ENCODE measurements at places on chromosomes 4 and X.
A peak's percentile ranks its signal among the peaks of the same experiment; 100 is the strongest.

DNA sequence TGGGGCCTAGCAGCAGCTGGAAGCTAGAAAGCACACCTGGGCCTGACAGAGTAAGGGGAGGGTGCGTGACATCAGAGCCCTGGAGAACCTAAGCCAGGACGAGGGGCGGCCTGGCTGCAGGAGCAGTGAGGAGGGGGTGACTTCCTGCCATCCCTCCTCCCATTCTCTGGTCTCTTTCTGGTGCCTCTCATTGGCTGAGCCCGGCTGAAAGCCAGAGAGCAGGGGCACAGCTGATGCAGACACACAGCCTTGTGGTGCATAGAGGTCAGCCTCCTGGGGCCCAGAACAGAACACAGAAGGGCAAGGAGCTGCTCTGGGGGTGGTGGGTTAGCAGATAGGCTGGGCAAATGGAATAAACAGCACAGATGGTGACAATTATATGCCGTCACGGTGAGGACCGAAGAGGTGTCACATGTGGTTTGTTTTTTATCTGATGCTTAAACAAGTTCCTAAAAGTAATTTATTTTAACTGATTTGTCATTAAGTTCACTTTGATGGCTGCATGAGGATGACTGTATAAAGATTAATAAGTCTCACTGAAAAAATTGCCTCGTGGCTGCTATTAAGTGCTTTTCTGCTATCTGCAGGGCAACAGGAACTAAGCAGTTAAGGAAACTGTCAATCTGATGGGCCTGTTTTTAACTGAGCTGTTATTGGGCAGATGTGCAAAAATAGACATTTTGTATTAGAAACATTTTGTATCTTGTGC lies 102.0 kb downstream of the FNIP2 start:
- DNase-seq, result peak; percentile 49

GRCh38 chr4:87498446-87498900 lies 30.7 kb downstream of the SPARCL1 start:
- DNase-seq, result no peak

DNA sequence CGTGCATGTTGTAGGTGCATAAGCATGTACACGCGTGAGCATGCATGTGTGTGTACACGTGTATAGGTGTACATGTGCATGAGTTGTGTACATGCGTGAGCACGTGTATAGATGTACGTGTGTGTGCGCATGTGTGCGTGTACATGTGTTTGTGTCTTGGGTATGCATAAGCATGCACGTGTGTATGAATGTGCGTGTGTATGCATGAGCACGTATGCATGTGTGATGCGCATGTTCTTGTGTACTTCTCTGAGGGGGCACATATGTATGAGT lies 9.0 kb downstream of the NAT8L start:
- no peak for DNase-seq

DNA sequence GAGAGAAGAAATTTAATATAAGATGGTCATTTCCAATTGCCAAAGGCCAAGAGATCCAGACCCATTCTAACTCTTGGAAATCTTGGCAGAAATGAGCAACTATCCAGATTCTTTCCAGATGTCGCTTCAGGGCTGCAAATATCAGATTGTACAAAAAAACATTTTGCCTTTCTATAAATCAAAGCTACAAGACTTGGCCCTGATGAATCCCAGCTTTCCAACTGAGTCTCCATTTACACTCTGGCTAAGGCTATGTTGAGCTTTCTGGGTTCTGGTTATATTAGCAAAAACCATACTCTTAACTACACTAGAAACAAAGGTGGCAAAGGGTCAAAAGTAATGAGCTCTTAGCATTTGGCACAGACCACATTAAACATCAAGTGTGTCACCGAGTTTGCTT lies 345.8 kb downstream of the OPHN1 start:
- no peak for DNase-seq

GRCh38 chr4:138235419-138235952 lies 6.7 kb downstream of the SLC7A11 start:
- no peak for DNase-seq

DNA sequence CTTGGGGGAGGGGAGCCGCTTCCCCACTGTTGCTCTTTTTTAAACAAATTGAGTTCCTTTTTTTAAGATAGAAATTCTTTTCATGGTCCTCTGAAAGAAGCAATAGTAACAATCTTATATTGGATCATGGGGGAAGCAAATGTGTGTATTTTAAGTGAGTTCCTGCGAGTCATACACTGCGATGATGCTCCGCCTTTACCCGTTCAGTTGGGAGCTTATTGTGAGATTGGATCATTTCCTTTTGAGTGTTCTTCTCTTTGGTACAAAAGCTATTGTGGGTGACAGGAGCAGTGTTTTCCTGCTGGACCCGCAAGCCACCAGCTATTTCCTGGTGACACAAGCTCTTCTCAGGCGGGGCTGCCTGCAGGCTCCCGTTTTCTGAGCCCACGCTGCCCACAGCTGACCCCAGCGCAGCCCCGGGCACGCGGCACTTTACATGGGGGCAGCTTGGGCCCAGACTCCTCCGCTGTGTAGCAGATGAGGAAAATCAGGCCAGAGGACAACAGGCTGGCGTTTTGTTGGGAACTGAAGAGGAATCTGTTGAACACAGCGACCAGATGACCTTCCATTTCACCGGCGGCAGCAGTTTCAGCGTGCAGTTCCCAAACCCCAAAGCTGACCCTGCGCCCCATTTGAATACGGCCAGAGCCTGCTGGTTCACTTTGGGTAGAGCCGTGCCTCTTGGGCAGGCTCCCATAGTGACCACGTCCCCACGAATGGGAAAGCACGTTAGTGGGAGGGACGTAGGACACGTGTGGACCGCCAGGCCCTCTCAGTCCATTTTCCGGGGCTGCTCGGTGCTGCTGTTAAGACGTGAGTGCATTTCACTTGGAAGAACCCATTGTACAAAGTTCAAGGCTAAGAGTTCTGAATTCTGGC lies 12.2 kb downstream of the TADA2B start:
- DNase-seq, result no peak

GRCh38 chr4:19936476-19936875 lies 315.2 kb upstream of the SLIT2 start:
- DNase-seq, result no peak

- DNase-seq, result no peak
Observed at GRCh38 chr4:141860974-141861373, 224.6 kb downstream of the IL15 start.

DNA sequence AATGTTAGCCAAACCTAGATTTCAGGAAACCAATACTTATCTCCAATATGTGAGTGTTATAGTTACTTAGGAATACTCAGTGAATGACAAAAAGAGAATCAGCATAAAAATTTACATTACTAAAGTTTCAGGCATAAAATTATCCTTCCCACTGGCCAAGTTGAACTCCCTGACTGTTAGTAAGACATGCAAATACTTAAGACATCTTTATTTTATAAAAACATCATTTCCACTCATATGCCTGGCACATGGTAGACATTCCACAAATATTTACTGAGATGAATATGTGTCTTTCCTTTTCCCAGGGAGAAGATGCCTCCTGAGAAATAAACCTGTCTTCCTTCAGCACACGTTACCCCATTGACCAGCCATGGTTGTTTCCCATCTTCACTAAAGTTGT lies 7.3 kb downstream of the VEGFD start:
- no peak for DNase-seq

DNA sequence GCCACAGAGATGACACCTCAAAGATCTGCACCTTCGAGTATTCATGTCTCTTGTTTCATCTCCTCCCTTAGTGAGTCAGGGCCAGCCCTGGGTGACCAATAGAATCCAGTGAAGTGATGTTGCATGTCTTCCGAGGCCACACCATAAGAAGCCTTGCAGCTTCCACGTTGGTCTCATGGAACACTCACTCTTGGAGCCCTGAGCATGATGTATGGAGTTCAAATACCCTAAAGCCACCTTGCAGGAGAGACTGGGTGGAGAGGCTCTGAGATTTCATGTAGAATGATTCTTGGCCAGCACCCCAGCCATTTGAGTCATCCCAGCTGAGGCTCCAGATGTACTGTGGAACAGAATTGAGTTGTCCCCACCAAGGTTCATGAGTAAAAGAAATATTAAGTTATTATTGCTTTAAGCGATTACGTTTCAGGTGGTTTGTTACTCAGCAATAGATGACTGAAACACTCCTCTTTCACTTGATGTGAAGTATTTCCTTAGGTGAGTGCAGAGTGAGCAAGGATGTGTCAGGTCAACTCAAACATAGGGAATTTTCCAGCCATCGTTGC lies 5.0 kb upstream of the RP2 start:
- DNase-seq, result no peak

- no peak for DNase-seq
Observed at GRCh38 chr4:182147391-182147790, 95.8 kb upstream of the TENM3 start.

- DNase-seq, result no peak
Observed at GRCh38 chr4:62899646-62900364, 1509.4 kb downstream of the TECRL start.

DNA sequence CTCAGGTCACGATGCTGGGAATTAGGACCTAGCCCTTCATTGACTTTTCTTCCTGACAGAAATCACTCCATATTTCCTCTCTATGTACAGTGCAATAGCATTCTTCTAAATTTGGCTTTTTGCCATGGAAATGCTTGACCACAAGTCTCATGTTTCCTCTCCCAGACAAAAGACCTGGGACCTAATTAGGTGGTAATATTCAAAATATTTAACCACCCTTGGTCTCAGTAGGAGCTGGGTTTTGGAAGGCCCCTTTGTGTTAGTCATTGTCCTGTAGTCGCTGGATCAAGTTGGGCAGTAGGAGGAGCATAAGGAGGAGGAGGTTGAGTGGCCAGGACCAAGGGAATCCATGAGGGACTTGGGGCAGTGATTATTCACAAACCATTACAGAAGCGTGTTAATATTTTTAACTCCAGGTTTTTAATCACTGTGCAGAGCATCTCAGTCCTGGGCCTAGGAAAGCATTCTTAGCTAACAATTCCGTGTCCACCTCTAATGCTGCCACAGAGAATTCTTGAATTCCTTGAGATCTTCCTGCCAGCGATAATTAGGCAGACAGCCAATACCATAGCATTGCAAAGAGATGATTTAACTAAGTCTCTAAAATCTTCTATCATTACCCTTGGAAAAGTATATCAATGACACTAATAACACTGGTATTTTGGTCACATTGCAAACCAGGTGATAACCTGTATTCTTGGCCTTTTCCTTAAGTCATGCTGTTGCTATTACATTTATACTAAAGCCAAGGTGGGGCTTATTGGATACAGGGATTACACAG lies 25.0 kb upstream of the SHROOM4 start:
- DNase-seq, result no peak

DNA sequence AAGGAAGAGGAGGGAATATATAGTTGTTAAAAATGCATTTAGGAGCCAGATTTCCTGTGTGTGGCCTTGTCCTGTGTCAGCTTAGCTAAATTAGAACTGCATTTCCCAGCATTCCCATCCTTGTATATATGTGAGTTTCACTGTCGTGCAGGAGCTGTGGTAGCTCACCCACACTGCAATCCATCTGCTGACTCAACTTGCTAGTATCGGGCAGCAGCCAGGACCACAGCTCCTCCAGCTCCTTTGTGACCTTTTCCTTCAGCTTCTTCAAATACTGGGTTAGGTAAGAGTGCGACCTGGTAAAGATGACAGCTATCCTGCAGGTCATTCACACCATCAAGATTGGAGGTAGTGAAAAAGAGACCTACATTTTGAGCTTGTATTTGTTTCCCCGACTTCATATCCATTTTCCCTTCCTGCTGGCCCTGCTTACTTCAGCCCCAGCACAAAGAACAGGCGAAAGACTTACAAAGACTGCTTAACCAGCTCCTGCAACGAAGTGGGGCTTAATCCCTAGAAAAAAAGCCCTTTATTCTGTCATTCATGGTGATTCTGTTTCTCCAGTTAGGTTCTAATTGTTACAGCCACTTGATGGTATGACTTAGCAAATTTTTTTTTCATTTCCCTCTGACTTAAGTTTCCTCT lies 11.4 kb downstream of the ASIC5 start:
- DNase-seq, result no peak

GRCh38 chr4:169823685-169824084 lies 65.9 kb upstream of the HPF1 start:
- DNase-seq, result peak; percentile 5

- DNase-seq, result no peak
Observed at GRCh38 chrX:49183701-49184281, 2.4 kb downstream of the PRICKLE3 start.

GRCh38 chr4:8419222-8420041 lies 21.1 kb downstream of the ACOX3 start:
- DNase-seq, result no peak

- peak; percentile 16 for DNase-seq
Observed at GRCh38 chrX:119008110-119008744, 33.8 kb downstream of the LONRF3 start.

DNA sequence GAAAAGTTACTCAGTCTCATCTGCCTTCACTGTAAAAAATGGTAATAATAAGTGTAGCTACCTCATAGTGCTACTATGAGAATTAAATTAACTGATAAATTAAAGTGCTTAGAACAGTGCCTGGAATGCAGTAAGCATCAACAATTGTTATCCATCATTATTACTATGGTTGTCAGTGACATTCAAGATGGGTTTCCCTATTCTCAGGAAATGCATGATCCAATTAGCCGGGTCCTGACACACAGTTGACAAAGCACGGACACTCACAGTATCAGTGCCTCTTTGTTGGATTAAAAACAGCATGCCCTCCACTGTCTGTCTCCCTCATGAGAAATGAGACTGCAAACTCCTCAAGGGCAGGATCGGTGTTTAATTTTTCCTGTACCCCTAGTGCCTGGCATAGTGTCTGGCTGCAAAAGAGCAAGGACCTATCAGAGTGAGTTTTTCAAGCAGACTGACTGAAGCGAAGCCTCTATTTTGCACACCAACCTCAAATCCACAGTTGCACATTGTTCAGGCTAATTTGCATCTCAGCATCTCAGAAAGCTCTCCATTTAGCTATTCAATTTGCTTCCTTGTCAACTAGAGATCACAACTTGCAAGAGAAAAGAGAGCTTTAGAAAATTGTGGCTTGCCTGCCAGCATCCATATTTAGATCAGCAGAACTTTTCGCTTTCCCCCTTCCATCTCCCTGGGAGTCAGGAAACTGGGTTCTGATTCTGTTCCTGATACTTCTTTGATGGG lies 122.9 kb downstream of the LDB2 start:
- DNase-seq, result no peak

DNA sequence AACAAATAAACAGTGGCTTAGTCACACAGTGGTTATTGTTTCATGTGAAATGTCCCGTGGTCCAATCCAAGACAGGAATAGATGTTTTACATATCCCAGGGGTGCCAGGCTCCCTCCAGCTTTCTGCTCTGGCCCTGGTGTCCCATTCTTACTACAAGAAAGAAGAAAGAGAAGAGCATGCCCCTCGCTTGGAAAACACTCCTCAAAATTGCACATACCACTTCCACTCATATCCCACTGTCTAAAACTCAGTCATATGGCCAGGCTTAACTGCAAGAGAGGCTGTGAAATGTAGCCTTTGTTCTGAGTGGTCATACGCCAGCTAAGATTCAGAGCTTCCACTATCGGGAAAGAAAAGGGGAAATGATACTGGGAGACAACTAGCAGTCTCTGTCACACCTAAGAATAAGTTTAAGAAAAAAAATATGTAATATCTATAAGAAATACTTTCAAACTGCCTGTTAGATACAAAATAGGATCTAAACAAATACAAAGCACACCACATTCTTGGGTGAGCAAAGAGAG lies 306.8 kb upstream of the FAM241A start:
- no peak for DNase-seq

GRCh38 chrX:128436397-128437103 lies 384.3 kb upstream of the ACTRT1 start:
- DNase-seq, result no peak

- no peak for DNase-seq
Observed at GRCh38 chr4:53960843-53961242, 103.6 kb downstream of the CHIC2 start.

GRCh38 chr4:39166177-39166576 lies 16.2 kb upstream of the WDR19 start:
- peak; percentile 86 for DNase-seq

- DNase-seq, result no peak
Observed at GRCh38 chr4:153507310-153508073, 41.3 kb downstream of the TMEM131L start.
